ENCODE measurements at places on chromosomes 4 and X.
A peak's percentile ranks its signal among the peaks of the same experiment; 100 is the strongest.

GRCh38 chrX:130878350-130879341 lies 24.4 kb downstream of the ENOX2 start:
- no peak for DNase-seq

- DNase-seq, result no peak
Measured at GRCh38 chr4:26878794-26879391, 18.3 kb downstream of the STIM2 start.

- peak; percentile 92 for DNase-seq
Measured at GRCh38 chrX:49042581-49043219, 457 bp downstream of the TFE3 start.

- DNase-seq, result no peak
Measured at GRCh38 chr4:89556601-89557305, 249.2 kb upstream of the GPRIN3 start.

DNA sequence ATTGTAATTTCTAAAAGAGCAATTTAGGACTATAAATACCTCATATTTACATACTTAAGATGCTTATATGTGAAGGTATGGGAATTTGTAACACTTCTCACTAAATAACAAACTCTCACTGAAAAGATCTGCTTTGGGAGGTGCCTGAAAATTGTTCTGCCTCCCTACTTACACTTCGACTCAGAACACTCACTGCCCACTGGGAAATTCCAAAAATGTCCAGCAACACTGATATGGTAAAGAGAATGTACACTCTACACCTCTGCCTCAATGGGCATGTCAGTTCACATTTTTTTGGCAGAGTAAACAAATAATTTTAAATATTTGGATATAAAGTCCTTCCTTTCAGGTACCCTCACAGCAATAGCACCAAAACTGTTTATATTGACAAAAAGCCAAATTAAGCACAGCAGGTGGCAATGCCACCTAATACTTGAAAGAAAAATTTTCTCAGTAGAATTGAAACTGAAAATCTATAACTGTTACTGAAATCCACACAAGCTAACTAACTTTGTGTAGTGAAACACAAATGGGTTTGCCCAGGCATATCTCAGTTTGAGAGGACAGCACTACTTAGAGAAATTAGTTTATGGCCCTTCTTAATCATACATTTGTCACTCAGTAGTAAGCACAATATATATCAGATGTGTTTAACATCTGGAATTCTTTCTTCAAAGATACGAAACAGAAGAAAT lies 67.1 kb downstream of the PRDM5 start:
- DNase-seq, result no peak
